ENCODE measurements at places on chromosomes 16 and 17.

- no peak for DNase-seq
These were observed 7.0 kb upstream of the ANKRD40CL start for GRCh38 chr17:50774225-50774803.

DNA sequence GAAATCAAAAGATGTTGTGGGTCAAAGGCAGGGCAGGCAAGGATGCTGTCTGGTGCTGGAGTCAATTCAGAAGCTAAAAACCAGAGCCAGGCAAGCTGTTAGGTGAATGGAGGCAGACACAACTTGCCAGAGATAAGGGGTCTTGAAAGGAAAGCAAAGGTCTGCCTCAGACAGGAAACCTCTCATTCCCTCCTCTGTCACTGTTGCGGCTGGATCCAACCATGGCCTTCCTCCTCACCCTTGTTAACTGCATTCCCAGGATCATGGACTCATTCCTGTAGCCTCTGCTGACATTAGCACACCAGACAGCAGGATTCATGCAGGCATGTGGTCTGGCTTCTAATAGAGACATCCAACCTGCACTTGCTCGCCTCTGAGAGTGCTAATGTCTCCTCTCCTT, 186.7 kb upstream of the HS3ST3A1 start:
- DNase-seq, result no peak

GRCh38 chr17:45788057-45788456, 3.9 kb downstream of the CRHR1 start:
- no peak for DNase-seq

GRCh38 chr17:40782450-40782849, at the start of gene KRT27:
Gene KRT27, minus strand, starts transcription at chr17:40782550. Its CDS starts 57 bp downstream, at chr17:40782493.
- no peak for DNase-seq

GRCh38 chr17:40471846-40472732, 28.8 kb downstream of the IGFBP4 start:
- no peak for DNase-seq

- DNase-seq, result no peak
These were observed 469 bp upstream of the MSLN start for GRCh38 chr16:760065-760464.
